Stimulated activated CD4-positive, alpha-beta T cell treated with anti-CD3 and anti-CD28 coated beads, Interleukin-1b, Interleukin-23, amount 100 ng/mL, for 4 hours (primary cell): ENCODE measurements at places on chromosomes 6 and 20.

DNA sequence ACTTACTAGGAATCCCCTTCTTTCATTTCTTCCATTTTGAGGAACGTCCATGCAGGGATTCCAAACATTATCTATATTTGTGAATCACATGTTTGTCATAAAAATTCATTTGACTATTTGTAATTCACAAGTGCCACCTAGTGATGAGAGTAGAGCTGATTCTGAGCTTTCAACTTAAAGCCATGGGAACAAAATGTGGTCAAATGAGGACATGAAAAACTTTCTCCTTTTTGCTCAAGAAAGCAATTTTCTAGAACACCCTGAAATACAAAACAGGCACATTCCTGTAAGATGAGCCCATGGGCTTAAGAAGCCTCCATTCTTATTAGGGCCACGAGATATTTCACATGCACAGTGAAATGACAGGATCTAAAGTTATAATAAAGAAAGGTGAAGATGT, 12.3 kb downstream of the MAP3K7 start:
- no peak for DNase-seq

- no peak for DNase-seq
Measured at GRCh38 chr20:58945965-58946631, 35.0 kb upstream of the NELFCD start.

GRCh38 chr6:44190715-44191114, 26.0 kb upstream of the MYMX start:
- DNase-seq = no peak

- DNase-seq = no peak
Measured at GRCh38 chr6:2471472-2471871, 226.1 kb upstream of the GMDS start.

DNA sequence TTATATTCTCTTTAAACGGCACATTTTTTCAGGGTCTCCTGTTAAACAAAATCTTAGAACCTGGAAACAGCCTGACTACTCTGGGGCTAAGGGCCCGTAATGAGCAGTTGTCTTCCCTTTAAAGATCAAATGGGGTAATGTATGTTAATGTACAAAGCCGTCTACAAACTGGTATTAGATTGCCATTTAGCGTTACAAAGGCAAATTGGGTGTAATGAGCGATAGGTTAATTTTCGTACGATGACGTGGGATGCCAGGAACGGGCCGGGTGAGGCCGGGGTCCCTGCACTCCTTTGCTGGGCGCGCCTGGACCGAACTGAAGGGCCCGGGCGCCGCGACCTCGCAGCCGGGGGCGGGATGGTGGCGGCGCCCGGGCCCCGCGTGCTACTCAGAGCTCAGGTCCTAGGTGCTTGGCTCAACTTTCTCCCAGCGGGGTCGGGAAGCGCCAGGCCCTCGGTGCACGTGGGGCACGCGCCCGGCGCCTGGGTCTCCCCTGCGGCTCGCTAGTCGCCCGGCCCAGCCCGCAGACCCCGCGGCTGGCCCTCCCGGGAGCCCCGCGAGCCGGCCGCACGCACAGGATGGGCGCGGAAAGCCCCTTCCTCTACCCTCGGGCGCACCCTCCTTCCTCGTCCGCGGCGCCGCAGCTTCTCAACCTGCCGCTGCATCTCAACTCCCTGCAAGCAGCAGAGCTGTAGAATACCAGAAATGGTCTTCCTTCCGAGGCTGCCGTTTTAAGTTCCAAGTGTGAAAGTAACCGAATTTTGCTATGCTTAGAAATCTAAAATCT, 5.9 kb downstream of the NKX2-4 start:
- DNase-seq = no peak

DNA sequence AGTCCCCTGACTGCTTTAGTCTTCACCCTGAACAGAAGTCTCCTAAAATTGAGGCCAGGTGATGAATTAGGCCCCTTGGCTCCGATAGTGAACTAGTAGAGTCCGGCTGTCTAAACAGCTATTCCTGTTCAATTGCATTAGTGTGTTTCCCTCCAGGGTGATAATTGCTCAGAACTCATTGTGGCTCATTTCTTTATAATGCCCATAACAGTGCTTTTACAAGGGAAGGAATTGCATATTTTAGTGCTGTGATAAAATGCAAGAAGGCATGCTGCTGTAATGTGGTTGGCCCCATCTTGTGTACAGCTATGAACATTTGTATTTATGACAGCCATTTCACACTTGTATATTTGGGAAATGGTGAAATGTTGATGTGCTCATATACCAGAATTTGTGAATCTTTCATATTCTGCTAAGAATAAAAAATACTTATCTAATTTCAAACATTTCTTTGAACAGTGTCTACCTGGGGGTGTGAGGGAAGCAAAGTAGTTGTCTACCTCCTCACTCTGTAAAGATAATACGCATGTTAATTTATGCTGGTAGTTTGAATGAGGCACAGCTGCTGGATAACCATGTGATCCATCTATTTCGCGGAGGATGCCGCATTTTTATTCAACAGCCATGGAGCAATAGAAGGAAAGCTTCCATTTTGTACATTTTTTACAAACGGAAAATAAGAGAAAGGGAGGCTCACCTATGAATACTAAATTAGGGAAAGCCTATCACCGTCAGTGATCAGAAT, 451.4 kb downstream of the NKAIN2 start:
- DNase-seq = no peak

GRCh38 chr6:136323431-136324112, 33.9 kb upstream of the BCLAF1 start:
- no peak for DNase-seq

GRCh38 chr6:84762220-84763002, 2.0 kb downstream of the TBX18 start:
- DNase-seq = no peak

GRCh38 chr6:100456908-100457235, 7.8 kb downstream of the SIM1 start:
- no peak for DNase-seq

DNA sequence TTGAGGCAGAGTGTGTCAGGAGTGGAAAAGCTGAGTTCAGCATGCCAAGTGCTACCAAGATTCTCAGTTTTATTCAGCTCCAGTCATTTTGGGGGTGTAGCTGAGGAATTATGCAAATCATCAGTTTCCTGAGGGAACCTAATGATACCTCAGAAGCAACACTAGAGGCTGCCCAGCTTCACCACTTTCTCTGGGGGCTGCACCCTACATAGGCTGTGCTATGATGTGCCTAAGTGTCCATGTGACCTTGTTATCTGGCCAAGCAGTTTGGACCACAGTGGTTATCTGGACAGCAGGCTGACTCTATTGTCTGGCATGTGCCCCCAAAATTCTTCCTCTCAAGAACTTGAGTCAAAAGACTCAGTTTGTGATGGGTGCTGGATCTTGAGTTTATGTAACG, 374.6 kb upstream of the SYNCRIP start:
- no peak for DNase-seq

DNA sequence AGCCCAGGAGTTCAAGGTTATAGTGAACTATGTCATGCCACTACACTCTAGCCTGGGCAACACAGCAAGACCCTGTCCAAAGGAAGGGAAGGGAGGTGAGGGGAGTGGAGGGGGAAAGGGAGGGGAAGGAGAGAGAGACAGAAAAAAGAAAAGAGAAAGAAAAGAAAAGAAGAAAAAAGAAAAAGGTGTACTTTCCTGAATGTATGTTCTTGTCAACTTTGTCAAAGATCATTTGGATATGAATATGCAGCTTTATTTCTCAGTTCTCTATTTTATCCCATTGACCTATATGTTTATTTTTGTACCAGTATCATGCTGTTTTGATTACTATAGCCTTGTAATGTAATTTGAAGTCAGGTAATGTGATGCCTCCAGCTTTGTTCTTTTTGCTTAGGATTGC, 30.9 kb upstream of the FKBP1C start:
- no peak for DNase-seq

- DNase-seq = no peak
Measured at GRCh38 chr6:56227071-56227879, 20.1 kb downstream of the COL21A1 start.

DNA sequence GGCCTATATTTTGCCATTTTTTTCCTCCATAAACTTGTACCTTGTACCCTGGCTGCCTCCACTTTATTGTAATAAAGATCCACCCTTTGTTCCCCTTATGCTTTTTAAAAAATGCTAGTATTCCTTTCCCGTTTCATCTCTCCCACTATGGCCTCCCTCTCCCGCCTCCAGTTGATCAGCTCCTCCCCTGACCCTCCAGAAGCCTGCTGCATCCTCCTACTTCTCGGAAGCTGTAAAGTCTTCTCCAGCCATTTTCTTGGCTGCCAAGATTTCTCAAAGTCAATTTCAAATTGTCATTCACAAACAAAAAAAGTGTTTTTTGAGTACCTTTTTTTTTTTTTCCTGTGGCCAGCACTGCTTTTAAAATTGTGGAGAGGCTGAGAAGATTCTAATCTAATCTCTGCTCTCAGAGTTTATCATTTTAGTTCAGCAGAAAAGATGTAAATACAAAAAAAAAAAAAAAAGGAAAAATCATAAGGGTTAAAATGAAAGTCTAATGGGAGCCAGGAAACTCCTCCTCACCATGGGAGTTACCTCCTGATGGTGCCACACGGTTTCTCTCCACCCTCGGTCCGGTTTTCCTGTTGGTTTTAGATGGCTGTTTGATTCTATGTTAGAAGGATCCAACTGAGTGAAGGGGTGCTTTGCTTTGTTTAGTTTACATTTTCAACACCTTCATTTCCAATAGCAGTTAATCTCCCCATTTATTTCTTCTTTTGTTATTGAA, 103.0 kb upstream of the KCNK16 start:
- DNase-seq = no peak
